ENCODE measurements at places on chromosomes 12 and 14. TPM values are rescaled to one million over a fixed set of nuclear protein-coding genes. Genes with fewer than 3 reads are reported as not detected.

SLC17A8 gene
- not detected for total RNA-seq

GPR68 gene
- 6.9 TPM for total RNA-seq

IL31 gene
- total RNA-seq: 4.0 TPM

NOVA1 gene
- total RNA-seq: not detected

STXBP6 gene
- total RNA-seq: not detected

INTS13 gene
- 54.5 TPM for total RNA-seq

CNIH1 gene
- 89.9 TPM for total RNA-seq

RBMS2 gene
- 2.9 TPM for total RNA-seq

SIX6 gene
- not detected for total RNA-seq

TBX3 gene
- not detected for total RNA-seq

DHRS2 gene
- 2.5 TPM for total RNA-seq

ISM2 gene
- total RNA-seq: not detected

DDIT3 gene
- total RNA-seq: 24.1 TPM

CLEC4C gene
- not detected for total RNA-seq

KRT2 gene
- total RNA-seq: not detected

LRP6 gene
- 2.5 TPM for total RNA-seq

RND1 gene
- total RNA-seq: 3.5 TPM

HELB gene
- 20.8 TPM for total RNA-seq

TAS2R8 gene
- total RNA-seq: not detected

BIN2 gene
- 64.6 TPM for total RNA-seq

BAZ2A gene
- total RNA-seq: 111 TPM

CAPZA3 gene
- not detected for total RNA-seq

FOXG1 gene
- total RNA-seq: not detected

HAL gene
- 0.36 TPM for total RNA-seq

SLC6A15 gene
- 0.17 TPM for total RNA-seq

ADAM21 gene
- 0.14 TPM for total RNA-seq

WIF1 gene
- total RNA-seq: not detected

R3HDM2 gene
- total RNA-seq: 51.4 TPM

ABCD2 gene
- total RNA-seq: 5.0 TPM

ITGA5 gene
- total RNA-seq: 33.8 TPM

ARMH4 gene
- total RNA-seq: 0.29 TPM

AHNAK2 gene
- 0.05 TPM for total RNA-seq

EID3 gene
- total RNA-seq: 4.7 TPM

TAS2R50 gene
- not detected for total RNA-seq

GLRX5 gene
- total RNA-seq: 32.2 TPM

OASL gene
- total RNA-seq: 26.5 TPM

P2RX7 gene
- total RNA-seq: 12.2 TPM

GPR137C gene
- 0.12 TPM for total RNA-seq

AKAP3 gene
- total RNA-seq: 3.1 TPM

IFI27 gene
- 2.3 TPM for total RNA-seq

Data from activated CD4-positive, alpha-beta memory T cell treated with anti-CD3 and anti-CD28 coated beads for 36 hours (primary cell).